ENCODE measurements at places on chromosomes 5 and 9. TPM values are rescaled to one million over a fixed set of nuclear protein-coding genes. Genes with fewer than 3 reads are reported as not detected.

GRCh38 chr9:93674580-93675335, 98.4 kb downstream of the PHF2 start:
- peaks cover 4% of the 10 kb centered on the region for H3K36me3 ChIP-seq
- H3K27ac ChIP-seq = no peak overlapping the region
- no peaks in the 10 kb centered on the region for H3K27me3 ChIP-seq
- no peaks in the 10 kb centered on the region for H3K4me1 ChIP-seq

SLC6A18 gene
- not detected for total RNA-seq

DNA sequence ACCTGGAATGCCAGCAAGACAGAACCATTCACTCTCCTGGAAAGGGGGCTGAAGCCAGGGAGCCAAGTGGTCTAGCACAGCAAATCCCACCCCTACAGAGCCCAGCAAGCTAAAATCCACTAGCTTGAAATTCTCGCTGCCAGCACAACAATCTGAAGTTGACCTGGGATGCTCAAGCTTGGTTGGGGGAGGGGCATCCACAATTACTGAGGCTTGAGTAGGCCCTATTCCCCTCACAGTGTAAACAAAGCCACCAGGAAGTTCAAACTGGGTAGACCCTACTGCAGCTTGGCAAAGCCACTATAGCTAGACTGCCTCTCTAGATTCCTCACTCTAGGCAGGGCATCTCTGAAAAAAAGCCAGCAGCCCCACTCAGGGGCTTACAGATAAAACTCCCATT, 17.3 kb downstream of the RIGI start:
- no peaks in the 10 kb centered on the region for H3K36me3 ChIP-seq
- peak; percentile 15 for DNase-seq
- peaks cover 11% of the 10 kb centered on the region for H3K4me1 ChIP-seq
- H3K4me3 ChIP-seq = no peak overlapping the region
- H3K27ac ChIP-seq = no peak overlapping the region

DNA sequence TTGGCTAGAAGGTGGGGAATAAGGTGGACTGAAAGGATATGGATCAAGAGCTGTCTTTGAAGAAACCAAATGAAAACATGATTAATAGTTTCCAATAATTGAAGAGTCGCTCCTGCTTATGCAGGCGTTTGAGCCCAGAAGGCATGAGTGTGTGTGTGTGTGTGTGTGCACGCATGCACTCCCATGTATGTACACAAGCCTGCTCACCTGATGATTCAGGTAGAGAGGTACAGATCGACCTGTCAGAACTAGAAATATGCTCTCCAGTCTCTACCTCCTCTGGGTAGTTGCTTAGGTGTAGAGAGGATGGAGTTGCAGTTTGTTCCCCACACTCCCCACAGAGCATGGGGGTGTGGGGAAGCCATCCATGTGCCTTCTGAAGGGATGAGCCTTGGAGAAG, 1.1 kb upstream of the FGF1 start:
- H3K27ac ChIP-seq = no peak overlapping the region
- H3K27me3 ChIP-seq = peaks cover 4% of the 10 kb centered on the region
- no peaks in the 10 kb centered on the region for H3K36me3 ChIP-seq
- H3K4me1 ChIP-seq = peaks cover 39% of the 10 kb centered on the region

SPINK6 gene
- total RNA-seq = not detected

DNA sequence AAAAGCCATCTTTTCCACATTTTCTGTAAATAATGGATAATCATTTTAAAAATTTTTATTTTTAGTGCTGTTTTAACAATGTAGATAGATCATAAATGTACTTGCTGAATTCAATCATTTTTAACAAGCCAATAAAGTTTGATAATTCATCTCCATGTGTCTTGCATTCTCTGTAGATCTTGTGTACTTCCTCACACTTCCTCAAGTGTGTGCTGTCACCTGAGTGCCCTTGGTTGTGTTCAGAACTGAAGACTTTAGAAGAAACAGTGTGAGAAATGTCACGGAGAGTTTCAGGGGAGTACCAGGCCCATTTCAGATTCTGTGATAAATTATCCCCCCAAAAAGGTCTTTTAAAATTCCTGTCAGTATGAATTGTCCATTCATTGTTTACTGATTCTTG, 146.0 kb downstream of the NTRK2 start:
- H3K27ac ChIP-seq = no peak overlapping the region
- H3K27me3 ChIP-seq = peaks cover 5% of the 10 kb centered on the region
- no peak overlapping the region for H3K4me3 ChIP-seq

PCDHAC2 gene
- not detected for total RNA-seq

DNA sequence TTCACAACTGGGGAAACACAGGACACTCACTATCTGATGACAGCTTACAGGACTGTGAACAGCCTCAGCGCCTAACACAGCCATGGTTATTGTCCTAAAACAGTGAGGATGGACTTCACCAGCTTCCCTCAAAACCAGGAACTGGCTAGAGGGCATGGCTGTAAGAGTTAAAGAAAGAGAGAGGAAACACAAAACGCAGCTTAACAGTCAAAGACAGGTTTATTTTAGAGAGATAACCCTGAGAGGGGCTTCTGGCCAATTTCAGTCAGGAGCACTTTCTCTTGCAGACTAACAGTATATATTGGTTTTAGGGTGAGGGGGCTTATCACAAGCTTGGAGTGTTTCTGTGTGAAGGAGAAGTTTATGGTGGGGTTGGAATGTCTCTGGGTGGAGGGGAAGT, 35.7 kb upstream of the RANBP17 start:
- no peaks in the 10 kb centered on the region for H3K27me3 ChIP-seq
- H3K36me3 ChIP-seq = no peaks in the 10 kb centered on the region
- H3K27ac ChIP-seq = no peak overlapping the region
- no peak overlapping the region for H3K4me3 ChIP-seq

All from HepG2 (cell line).